ENCODE measurements at places on chromosomes 4 and X.

- DNase-seq = no peak
Measured at GRCh38 chr4:105496899-105497298, 23.0 kb upstream of the PPA2 start.

DNA sequence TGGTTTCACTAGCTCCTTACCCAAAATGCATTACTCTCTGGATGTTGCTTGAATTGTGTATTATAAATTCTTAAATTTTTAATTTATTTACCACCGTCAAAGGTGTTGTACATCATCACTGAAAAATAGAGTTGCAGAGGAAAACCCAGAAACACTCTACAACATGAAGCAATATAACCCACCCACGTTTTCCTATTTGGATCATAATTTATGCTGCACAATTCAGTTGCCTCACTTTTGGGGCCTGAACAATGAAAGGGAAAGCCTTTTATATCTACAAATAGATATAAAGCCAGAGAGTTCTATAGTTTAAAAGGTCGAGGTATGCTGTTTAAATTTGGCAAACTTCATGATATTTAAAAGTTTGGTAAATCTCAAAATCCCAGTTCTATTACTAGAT, 115.4 kb downstream of the MGST2 start:
- no peak for DNase-seq

DNA sequence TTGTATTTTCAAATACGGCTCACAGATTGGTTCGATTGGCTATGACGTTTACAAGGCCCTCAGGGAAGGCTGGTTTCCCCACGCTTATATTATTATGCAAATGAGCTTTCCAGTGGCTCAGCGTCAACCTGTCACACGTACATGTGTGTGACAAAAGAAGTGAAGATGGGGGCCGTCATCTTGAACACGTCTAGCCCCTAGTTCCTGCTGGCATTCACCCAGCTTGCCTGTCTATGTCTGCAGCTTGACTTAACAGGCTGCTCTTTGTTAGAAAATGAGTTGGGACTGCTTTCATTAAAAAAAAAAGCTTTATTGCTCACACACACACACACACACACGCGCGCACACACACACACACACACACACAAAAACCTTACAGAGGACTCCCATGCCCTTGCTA, 283.6 kb upstream of the CTSO start:
- no peak for DNase-seq

DNA sequence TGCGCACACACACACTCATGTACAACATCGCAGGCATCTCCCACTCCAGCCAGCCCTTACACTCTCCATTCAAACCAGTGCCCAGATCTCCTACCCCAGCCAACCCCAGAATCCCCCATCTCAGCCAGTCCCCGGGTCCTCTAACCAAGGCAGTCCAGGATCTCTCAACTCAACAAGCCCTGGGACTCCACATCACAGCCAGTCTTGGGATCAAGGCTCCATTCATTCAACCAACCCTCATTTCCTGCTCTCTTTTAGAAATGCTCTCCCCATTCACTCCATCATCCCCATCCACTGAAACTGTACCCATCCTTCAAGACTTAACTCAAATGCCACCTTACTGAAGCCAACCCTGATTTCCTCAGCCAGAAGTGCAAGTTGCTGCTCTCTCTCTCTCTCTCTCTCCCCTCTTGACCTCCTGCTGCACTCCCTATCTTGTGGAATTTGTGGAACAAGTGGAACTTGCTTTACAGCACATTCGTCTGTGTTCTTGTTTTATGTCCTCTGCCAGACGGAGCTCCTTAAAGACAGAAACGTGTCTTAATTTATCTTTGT, 40.6 kb upstream of the IQSEC2 start:
- DNase-seq = no peak

DNA sequence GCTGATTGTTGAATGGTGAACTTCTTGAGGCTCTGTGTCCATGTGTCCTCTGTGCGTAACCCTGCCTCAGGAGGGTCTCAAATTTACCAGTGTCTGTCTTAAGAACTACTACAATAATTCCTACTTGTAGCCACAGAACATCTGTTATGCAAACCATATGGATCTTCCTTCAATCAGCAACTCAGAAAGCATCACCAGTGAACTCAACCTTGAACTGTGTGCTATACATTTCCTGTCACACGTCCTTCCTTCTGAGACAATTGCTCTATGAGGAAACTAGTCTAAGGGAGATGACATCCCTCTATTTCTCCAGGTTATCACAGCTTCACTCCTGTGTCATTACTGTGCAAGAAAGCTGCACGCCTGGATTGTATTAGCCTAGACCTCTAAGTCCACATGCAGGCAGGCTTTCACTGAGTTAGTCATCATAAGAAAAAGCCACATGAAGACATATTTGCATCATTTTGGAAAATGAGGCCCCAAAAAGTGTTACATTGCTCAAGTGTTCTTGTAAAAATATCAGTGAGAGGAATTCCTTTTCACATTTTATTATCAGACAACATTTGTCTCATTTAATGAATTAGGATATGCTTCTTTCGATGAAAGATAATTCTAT, 157.8 kb downstream of the AFF2 start:
- no peak for DNase-seq

Measured in mesenteric fat pad (tissue), 1 donor.